Mesenteric fat pad (tissue), 1 donor: ENCODE measurements at places on chromosomes 3 and 15. TPM values are rescaled to one million over a fixed set of nuclear protein-coding genes. Genes with fewer than 3 reads are reported as not detected.

DNA sequence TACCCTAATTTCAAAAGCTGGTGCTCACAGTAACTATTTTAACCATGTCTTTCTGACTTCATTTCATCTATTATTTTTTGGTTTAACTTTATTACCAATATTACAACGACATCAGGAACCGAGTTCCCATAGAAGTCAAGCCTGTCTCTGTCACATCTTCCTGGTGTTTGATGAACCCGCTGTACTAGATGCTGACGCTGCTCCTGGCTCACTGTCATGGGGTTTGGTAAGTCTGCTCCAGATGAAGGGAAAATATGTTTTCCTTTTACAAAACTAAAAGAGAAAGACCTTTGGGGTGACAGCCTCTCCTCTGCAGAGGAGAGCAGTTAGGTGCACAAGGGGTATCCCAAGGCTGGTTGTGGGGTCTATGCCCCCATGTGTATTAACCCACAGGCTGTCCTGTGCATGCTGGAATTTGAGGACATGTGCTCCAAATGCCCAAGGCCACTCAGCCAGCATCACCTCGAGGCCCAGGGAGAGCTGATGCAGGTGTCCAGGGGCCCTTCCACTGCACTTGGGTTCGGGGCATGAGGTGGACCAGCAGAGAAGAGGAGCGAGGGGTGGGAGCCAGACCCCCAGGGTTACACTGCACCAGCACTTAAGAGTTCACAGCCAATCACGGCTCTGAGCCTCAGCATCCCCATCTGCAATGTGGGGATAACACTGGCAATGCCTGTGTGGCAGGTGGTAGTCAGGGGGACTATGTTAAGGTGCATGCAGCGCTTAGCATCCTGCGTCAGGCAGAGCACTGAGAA, 62.2 kb downstream of the ATP10A start:
- DNase-seq: peak; percentile 59

DNA sequence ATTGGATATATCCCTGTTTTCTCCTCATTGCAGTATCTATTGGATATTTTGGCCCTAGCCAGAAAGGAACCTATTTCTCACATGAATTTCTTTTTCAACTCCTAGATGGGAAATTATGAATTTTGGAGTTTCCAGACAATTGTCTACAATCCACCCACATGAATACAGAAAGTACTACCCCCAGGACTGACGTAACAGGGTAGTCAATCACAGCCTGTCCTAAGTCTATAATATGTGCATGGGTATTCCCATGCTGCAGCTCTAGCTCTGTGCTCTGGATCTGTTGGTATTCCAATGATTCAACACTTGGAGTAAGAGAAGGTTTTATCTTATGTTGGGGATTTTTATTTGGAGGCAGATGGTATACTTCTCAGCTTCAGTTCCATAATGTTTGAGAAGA, 393.1 kb upstream of the ARRDC4 start:
- no peak for DNase-seq

DNA sequence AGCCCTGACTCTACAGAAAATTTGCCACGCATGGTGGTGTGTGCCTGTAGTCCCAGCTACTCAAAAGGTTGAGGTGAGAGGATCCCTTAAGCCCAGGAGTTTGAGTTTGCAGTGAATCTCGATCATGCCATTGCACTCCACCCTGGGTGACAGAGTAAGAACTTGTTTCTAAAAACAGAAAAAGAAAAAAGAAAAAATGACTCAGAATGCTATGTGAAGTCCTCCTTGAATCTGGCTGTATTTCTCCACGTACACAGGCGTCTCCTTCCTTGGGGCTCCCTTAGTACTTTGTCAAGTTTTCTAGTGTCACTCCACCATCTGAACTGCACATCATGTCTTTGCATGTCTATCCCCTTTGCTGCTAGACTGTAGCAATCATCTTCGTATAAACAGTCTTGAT, 104.4 kb downstream of the LMLN start:
- DNase-seq: no peak

Gene GRM7
- total RNA-seq: 0.16 TPM

Gene WDR5B
- total RNA-seq: 4.0 TPM
